MCF 10A (cell line): ENCODE measurements at places on chromosomes 4 and X. TPM values are rescaled to one million over a fixed set of nuclear protein-coding genes. Genes with fewer than 3 reads are reported as not detected.
A peak's percentile ranks its signal among the peaks of the same experiment; 100 is the strongest.

- H3K27me3 ChIP-seq: no peaks in the 10 kb centered on the region
- H3K4me1 ChIP-seq: no peaks in the 10 kb centered on the region
- no peak overlapping the region for H3K27ac ChIP-seq
- H3K36me3 ChIP-seq: no peaks in the 10 kb centered on the region
- no peak overlapping the region for H3K4me3 ChIP-seq
- no peak for DNase-seq
These were observed 232.3 kb upstream of the NEIL3 start for GRCh38 chr4:177077095-177077971.

DNA sequence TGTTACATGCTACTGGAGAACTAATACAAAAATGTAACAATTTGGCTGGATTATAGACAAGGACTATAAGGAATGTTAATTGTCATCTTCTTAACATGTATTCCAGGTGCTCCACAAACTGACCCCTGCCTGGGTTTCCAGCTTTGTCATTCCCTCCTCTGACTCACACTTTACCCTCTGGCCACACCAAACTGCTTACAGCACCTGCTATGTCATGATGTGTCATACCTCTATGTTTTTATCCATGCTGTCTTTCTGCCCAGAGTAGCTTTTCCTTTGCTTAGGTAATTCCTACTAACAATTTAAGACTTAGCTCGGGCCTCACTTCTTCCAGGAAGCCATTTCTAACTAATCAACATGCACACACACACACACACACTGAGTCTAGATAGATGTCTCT is 14.0 kb upstream of the SHROOM4 start:
- H3K4me1 ChIP-seq: peaks cover 14% of the 10 kb centered on the region
- peak; percentile 74 for DNase-seq
- peaks cover 53% of the 10 kb centered on the region for H3K27me3 ChIP-seq
- H3K27ac ChIP-seq: no peak overlapping the region
- no peaks in the 10 kb centered on the region for H3K36me3 ChIP-seq
- no peak overlapping the region for H3K4me3 ChIP-seq

Gene CAMK2D
- 32.1 and 55.1 TPM in 2 replicates for total RNA-seq

DNA sequence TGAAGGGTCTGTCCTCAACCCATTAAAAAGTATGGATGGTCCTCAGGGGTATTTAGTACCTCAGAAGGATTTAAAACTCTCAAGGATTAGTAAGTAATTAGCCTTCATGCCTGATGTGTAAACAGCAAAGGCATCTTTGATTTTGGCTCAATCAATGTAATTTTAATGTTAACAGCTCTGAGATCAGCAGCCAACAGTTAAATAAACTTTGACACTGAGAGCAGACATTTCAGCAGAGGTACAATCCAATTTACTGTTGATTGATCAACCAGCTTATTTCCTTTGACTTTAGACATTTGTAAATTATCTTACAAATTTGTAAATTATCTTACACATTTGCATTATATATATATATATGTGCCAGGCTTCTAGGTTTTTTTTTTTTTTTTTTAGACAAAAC is 36.9 kb downstream of the STOX2 start:
- H3K4me3 ChIP-seq: no peak overlapping the region
- no peaks in the 10 kb centered on the region for H3K36me3 ChIP-seq
- no peaks in the 10 kb centered on the region for H3K4me1 ChIP-seq
- no peak for DNase-seq
- H3K27me3 ChIP-seq: no peaks in the 10 kb centered on the region
